ENCODE measurements at places on chromosomes 2 and 18. TPM values are rescaled to one million over a fixed set of nuclear protein-coding genes. Genes with fewer than 3 reads are reported as not detected.

The DLX2 gene
- total RNA-seq = not detected

GRCh38 chr18:32661486-32662299 lies 111.1 kb downstream of the KLHL14 start:
- H3K36me3 ChIP-seq = no peaks in the 10 kb centered on the region
- peaks cover 3% of the 10 kb centered on the region for H3K4me1 ChIP-seq
- no peak for DNase-seq
- H3K27ac ChIP-seq = no peak overlapping the region
- H3K4me3 ChIP-seq = no peak overlapping the region

The HOXD13 gene
- not detected for total RNA-seq

DNA sequence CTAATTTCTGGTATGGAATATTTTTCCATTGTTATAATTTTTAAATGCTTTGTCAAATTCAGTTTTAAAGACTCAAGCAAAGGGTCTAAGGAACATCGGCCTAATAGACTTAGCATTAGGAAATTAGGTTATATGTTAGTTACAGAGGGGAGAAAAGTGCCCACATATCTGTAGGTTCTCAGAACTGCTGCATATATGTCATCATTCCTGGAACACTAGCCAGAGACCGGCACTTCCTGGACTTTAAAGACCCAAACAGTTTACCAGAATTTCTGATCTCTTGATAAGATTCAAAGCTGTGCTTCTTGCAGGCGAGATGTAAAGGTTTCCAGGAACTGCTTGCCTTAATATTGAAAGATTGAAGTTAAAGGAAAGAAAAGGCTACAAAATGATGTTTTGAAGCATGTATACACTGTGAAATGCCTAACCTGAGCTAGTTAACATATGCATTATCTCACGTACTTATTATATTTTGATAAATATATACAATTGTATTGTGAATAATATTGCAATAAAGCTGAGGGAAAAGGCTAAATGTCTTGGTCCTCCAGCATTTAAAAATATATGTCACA lies 993.6 kb downstream of the LRP1B start:
- peaks cover 1% of the 10 kb centered on the region for H3K36me3 ChIP-seq
- H3K4me3 ChIP-seq = no peak overlapping the region
- H3K27me3 ChIP-seq = no peaks in the 10 kb centered on the region
- no peak overlapping the region for H3K27ac ChIP-seq
- H3K4me1 ChIP-seq = no peaks in the 10 kb centered on the region

The OSR1 gene
- total RNA-seq = not detected

DNA sequence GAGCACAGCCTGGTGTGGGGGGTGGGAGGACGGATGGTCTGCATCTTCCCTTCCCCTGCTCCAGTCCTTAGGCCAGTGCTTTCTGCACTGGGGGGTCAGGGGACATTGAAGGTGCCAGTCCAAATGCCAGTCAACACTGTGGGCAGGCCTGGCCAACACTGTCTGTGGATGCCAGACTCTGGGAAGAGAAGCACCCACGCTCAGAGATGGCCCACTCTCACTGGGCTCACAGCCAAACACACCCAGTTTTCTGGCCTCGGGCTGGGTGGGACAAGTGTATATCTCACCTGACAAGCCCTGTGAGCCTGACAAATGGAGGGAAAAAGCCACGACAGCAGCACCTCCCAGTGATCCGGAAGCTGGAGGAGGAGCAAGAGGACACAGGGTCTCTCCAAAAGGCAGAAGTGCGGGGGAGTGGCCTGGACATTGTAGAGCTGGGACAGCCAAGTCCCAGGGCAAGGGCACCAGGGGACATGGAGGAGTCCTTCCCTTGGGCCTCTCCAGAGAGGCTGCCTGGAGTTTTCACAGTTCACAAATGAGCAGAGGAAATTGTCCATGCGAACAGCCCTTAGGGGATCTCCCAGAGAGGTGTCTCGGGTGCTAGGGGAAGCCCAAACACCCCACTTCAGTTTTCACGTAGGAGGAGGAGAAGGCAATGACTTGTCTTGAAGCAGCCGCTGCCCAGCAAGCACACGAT lies 79.3 kb downstream of the SDC1 start:
- no peak overlapping the region for H3K27ac ChIP-seq

DNA sequence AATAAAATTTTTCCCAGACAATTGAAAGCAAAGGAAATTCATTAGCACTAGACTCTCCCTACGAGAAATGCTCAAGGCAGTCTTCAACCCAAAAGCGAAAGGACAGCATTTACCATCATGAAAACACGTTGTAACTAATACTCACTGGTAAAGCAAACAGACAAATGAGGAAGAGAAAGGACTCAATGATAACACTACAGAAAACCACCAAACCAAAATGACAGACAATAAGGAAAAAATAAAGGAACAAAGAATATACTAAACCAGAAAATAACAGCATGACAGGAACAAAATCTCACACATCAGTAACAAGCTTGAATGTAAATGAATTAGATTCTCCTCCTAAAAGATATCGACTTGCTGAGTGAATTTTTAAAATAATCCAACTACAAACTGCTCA lies 190.7 kb downstream of the NOL4 start:
- no peak overlapping the region for H3K27ac ChIP-seq
- DNase-seq = no peak
- H3K4me3 ChIP-seq = no peak overlapping the region
- H3K27me3 ChIP-seq = no peaks in the 10 kb centered on the region
- H3K4me1 ChIP-seq = no peaks in the 10 kb centered on the region

The ALPI gene
- total RNA-seq = not detected

GRCh38 chr2:105261061-105261460 lies 19.5 kb downstream of the GPR45 start:
- H3K4me3 ChIP-seq = no peak overlapping the region
- no peak for DNase-seq
- no peak overlapping the region for H3K27ac ChIP-seq
- H3K27me3 ChIP-seq = peaks cover 4% of the 10 kb centered on the region

- no peak overlapping the region for H3K4me3 ChIP-seq
- no peak overlapping the region for H3K27ac ChIP-seq
- H3K36me3 ChIP-seq = peaks cover 15% of the 10 kb centered on the region
- no peaks in the 10 kb centered on the region for H3K4me1 ChIP-seq
- no peak for DNase-seq
- no peaks in the 10 kb centered on the region for H3K27me3 ChIP-seq
Measured at GRCh38 chr18:2547477-2548087, 23.7 kb downstream of the METTL4 start.

The TMEM182 gene
- 3.7 TPM for total RNA-seq

DNA sequence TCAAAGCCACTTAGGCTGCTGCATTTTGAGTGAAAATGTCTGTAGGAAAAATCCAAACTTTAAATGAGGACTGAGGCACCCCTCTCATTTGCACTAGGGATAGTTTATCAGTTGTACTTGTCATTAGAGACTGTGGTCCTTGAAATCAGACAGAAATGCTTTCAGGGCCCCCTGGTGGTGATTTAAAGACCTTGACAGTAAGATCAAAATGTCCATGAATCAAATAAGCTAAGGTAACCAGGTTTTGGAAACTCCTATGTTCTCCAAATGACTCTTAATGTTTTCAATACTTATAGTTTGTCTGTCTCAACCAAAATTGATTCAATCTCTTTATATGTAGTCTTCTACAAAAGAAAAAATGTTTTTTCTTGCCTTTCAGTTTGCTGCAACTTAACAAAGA lies 28.8 kb upstream of the DDX18 start:
- H3K4me1 ChIP-seq = no peaks in the 10 kb centered on the region
- no peak overlapping the region for H3K4me3 ChIP-seq

DNA sequence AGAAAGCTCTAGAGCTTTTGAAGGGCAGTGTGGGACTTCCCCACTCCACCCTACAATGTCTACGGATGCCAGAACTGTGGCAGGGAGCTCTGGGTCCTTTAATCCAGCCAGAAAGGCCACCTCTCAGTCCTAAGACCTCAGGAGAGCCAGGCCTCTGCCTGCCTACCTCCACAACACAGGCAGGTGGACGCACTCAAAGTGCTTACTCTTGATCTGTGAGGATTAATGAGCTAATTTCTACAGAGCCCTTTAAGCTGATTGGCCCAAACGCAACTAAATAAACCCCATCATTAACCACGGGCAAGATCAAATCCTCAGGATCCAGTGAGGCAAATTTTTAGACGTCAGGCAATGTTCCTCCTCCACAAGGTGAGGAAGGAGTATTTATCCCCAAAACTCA lies 8.1 kb downstream of the STK39 start:
- no peak overlapping the region for H3K27ac ChIP-seq
- peaks cover 20% of the 10 kb centered on the region for H3K4me1 ChIP-seq
- no peak overlapping the region for H3K4me3 ChIP-seq

- H3K4me1 ChIP-seq = no peaks in the 10 kb centered on the region
- H3K36me3 ChIP-seq = no peaks in the 10 kb centered on the region
- no peak for DNase-seq
- H3K4me3 ChIP-seq = no peak overlapping the region
- H3K27me3 ChIP-seq = no peaks in the 10 kb centered on the region
Measured at GRCh38 chr2:71713581-71714580, 260.5 kb downstream of the DYSF start.

The SERPINB10 gene
- total RNA-seq = 0.14 TPM

The REG3A gene
- total RNA-seq = not detected

DNA sequence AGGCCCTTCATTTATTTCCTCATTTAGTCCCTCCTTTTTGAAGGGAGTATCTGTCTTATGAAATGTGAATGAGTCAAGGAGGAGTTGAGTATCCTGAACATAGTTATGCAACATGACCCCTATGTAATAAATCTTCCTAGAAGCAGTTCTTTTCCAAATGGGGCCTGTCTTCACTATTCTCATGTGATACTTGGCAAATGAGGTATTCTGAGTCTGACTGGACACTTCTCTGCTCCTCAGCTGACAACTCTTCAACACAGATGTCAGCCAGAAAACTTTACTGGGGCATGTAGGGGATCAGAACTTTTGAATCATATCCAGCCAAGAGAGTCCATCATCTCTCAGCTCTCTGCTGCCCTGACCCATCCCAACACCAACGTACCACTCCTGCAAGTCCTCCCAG lies 291.6 kb downstream of the ZNF385B start:
- no peak overlapping the region for H3K4me3 ChIP-seq
- H3K27me3 ChIP-seq = no peaks in the 10 kb centered on the region
- no peak overlapping the region for H3K27ac ChIP-seq
- no peaks in the 10 kb centered on the region for H3K4me1 ChIP-seq
- H3K36me3 ChIP-seq = no peaks in the 10 kb centered on the region
- no peak for DNase-seq

DNA sequence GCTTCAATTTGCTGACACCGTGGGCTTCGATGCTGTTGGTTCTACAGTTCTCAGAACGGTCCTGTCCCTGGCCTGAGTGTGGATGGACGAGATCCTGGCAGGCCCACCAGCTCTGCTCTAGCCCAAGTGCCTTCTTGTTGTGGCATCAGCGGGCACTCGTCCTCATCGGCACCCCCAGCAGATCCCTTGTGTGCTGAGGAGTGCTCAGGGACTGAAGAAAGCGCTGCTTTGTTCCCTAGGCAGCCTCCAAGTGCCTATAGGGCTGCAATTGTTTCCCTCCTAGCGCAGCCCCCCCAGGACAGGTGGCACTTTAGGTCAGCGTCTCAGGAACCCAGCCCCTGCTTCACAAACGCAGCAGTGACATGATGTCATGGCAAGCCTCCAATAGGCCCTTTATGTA lies 217.7 kb downstream of the AGAP1 start:
- H3K4me1 ChIP-seq = no peaks in the 10 kb centered on the region
- H3K4me3 ChIP-seq = no peak overlapping the region
- no peaks in the 10 kb centered on the region for H3K36me3 ChIP-seq
- H3K27ac ChIP-seq = no peak overlapping the region

- peak; percentile 79 for DNase-seq
- H3K36me3 ChIP-seq = peaks cover 23% of the 10 kb centered on the region
- no peak overlapping the region for H3K4me3 ChIP-seq
- no peak overlapping the region for H3K27ac ChIP-seq
- H3K27me3 ChIP-seq = no peaks in the 10 kb centered on the region
- H3K4me1 ChIP-seq = peaks cover 13% of the 10 kb centered on the region
Measured at GRCh38 chr2:200905618-200906296, 16.6 kb downstream of the NIF3L1 start.

GRCh38 chr2:219707496-219708285 lies 80.3 kb downstream of the SLC4A3 start:
- H3K27me3 ChIP-seq = peaks cover 6% of the 10 kb centered on the region
- no peaks in the 10 kb centered on the region for H3K4me1 ChIP-seq
- no peak for DNase-seq
- no peaks in the 10 kb centered on the region for H3K36me3 ChIP-seq
- no peak overlapping the region for H3K4me3 ChIP-seq

The TRABD2A gene
- 30.2 TPM for total RNA-seq

The TMEM237 gene
- total RNA-seq = 21.6 TPM

The OSBPL6 gene
- total RNA-seq = 2.9 TPM

GRCh38 chr2:46163098-46163430 lies 134.1 kb upstream of the EPAS1 start:
- H3K27ac ChIP-seq = no peak overlapping the region
- peaks cover 24% of the 10 kb centered on the region for H3K36me3 ChIP-seq
- no peaks in the 10 kb centered on the region for H3K27me3 ChIP-seq
- peaks cover 18% of the 10 kb centered on the region for H3K4me1 ChIP-seq
- DNase-seq = no peak

DNA sequence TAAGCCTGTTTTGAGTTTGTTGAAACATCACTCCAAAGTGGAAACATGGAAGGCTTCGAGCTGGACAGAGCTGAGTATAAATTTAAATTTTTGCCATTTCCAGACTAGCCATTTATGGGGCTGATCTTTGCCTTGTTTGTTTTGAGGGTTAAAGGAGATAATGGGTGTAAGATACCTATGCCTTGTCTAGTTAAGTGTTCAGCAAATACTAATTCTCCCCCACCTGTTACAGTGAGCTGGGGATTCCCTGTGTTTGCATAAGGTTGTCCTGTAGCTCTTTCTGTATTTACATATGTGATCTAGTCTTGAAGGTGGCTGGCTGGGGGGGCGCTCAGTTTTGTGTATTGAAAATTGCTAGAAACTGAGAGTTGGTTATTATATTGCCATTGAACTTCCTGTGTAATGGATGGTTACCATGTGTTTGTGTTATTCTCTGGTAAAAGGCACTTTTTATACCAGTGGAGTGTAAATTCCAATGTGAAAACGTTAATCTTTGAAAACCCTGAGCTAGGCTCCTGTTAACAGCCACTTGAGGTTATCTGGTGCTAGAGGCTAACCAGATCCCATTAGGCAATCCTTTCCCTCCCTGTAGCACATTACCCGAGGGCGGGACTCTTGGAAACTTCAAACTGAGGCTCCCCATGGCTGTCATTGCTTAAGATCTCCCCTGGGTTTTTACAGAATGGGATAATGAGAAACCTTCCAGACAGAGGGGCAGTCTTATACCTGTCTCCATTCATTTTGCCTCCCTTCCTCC lies 26.7 kb downstream of the TANC1 start:
- no peaks in the 10 kb centered on the region for H3K4me1 ChIP-seq
- H3K4me3 ChIP-seq = no peak overlapping the region
- DNase-seq = no peak
- no peaks in the 10 kb centered on the region for H3K36me3 ChIP-seq

The TDRD15 gene
- not detected for total RNA-seq
